ENCODE measurements at places on chromosomes 3 and 15.
A peak's percentile ranks its signal among the peaks of the same experiment; 100 is the strongest.

DNA sequence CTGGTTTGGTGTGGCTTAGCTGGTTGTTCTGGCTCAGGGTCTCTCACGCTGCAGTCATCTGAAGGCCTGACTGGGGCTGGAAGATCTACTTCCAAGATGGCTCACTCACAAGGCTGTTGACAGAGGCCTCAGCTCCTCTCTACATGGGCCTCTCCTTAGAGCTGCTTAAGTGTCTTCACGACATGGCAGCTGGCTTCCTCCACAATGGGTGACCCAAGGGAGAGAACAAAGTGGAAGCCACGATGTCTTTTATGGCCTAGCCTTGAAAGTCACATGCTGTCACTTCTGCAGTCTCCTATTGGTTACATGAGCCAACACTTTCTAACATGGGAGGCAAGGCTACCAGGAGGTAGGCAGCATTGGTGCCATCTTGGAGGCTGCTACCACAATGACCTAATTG is 13.4 kb upstream of the PDE8A start:
- no peak for DNase-seq

DNA sequence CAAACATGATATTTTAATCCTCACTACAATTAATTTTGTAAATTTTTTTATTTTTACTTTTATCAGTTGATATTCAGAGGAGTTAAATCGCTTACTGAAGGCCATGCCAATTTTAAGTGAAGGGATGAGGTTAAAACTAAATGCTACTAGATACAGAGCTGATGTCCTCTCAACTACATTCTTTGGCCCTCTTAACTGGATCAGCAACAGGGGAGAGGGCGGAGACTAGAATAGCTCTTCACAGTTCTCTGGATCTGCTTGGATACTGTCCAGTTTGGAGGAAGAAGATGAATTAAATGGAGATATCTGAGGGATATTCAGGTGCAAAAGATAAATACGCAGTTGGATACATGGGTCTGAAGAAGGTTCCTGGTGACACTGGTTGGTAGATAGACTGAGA is 85.6 kb upstream of the LYSMD4 start:
- no peak for DNase-seq

- no peak for DNase-seq
Measured at GRCh38 chr15:63381301-63382204, at the start of gene CA12. Gene CA12 (minus strand): TSS chr15:63381846. CDS start chr15:63381720, 126 bp downstream.

GRCh38 chr3:64825404-64826120 is 137.8 kb upstream of the ADAMTS9 start:
- no peak for DNase-seq

- no peak for DNase-seq
Measured at GRCh38 chr15:42868683-42869082, 51.9 kb downstream of the TTBK2 start.

- no peak for DNase-seq
Measured at GRCh38 chr3:114428044-114428595, 134.3 kb downstream of the TIGIT start.

- DNase-seq, result no peak
Measured at GRCh38 chr3:119259821-119260220, 19.1 kb upstream of the B4GALT4 start.

DNA sequence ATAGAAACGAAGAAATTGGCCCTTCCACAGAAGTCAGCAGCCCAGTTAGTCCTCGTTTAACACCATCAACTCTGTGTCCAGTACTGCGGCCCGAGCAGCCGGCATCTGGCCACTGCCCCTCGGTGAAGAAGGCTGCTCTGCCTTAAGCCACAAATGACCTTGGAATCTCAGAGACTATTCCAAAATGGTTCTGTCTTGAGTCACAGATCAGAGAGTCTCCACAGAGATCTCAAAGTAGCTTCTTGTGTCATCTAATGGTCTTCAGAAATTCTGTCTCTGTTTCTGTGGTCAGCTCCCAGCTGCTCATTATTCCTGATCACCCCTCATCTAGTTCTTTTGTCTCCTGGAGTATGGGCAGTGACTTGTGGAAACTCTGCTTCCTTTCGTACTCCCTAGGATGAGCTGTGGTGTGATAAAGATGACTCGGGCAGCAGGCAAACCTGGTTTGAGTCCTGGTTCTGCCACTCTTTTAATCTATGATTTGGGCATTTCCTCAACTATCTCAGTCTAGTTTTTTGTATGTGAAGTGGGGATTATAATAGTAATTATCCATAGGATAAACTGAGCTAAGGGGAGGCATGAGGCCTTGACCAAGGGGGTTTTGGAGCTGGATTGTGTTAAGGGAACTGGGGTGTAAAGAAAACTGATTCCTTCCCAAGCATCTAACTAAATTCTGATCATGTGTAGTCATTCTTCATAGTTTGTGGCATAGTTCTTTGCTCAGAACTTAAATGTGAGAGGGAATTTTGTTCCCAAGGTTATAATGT is 22.6 kb downstream of the CRTC3 start:
- no peak for DNase-seq

GRCh38 chr15:67179411-67179995 is 75.0 kb downstream of the AAGAB start:
- no peak for DNase-seq

- no peak for DNase-seq
Measured at GRCh38 chr3:58323529-58324390, 8.9 kb upstream of the PXK start.

DNA sequence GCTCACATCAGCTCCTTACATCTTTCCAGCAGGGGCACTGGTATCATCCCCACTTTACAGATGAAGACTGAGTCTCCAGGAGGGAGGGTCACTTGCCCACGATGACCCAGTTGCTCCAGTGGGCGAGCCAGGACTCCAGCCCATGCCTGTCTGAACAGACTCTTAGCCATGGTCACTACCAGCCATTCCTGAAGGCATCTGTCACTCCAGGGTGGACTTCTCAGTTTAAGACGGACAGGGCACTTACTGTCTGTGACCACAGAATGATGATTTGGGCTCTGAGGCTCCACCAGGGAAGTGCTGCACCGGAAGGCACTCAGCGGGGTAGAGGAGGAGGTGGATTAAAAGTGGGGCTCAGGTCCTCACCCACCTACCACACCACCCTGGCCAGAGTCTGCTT is 104.0 kb upstream of the SLC6A6 start:
- no peak for DNase-seq

DNA sequence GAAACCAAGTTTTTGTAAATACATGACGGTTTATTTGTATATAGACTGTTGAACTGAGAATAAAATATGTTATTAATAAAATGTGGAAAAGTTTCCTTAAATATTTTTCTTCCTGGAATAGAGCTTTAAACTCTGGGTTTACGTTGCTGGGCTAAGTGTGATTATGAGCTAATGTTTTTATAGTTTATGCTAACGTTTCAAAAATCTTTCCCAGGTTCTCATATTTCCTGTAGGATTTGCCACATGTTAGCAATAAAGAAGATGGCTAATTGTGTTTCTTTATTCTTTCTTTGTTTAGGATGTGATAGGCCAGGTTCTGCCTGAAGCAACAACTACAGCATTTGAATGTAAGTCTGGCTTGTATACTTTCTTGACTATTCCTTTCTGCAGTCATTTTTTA is 7.2 kb downstream of the MAP2K5 start:
- DNase-seq, result no peak

- no peak for DNase-seq
Measured at GRCh38 chr3:87317779-87318178, 41.4 kb upstream of the POU1F1 start.

- DNase-seq, result no peak
Measured at GRCh38 chr3:48662753-48663488, at the start of gene CELSR3. Gene CELSR3 (minus strand): TSS chr3:48662886. CDS start chr3:48662634, 252 bp downstream.

DNA sequence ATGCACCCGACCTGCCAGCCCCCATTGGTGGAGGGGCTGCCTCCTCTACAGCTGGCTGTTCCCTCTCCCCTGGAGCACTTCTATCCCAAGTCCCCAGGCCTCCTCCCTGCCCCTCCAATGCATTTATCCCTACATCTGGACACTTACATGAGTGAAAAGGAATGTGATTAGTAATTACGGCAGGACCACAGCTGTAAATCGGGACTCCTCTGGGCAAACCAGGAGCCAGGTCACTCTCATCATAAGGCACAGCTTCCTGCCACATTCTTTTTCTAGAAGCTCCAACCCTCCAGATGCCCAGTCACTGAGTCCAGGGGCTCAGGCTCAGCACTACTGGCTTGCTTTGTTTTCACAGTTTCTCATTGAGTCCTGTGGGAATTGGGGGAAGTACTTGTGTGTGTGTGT is 54.3 kb downstream of the IL20RB start:
- no peak for DNase-seq

DNA sequence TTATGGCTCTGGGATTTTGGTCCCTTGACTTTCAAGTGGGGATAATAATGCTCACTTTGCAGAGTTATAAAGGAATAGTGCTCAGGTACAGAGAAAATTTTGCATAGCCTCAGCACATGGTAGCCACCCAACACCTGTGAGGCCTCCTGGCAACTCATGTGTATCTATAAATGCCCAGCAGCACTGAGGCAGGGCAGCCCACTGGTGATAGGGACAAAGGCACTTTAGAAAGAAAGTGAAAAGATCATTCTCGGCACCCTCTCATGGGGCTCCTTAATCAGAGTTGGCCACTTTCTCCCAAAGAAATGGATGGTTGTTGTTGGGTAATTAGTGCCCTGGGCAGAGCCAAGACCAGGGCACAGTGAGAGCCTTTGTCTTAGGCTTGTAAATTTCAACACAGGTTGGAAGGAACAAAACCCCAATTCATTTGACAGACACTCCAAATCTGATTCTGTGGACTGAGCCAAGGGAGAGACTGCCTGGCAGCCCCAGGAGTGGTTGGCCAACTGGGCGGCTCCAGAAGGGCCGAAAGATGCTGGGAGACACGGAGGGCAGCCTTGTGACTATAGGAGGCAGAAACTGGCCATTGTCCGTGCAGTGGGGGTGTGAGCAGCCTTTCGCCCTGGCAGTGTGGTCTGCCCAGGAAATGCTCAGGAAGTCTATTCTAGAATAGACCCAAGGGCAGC is 213.2 kb upstream of the RGMA start:
- DNase-seq, result no peak

DNA sequence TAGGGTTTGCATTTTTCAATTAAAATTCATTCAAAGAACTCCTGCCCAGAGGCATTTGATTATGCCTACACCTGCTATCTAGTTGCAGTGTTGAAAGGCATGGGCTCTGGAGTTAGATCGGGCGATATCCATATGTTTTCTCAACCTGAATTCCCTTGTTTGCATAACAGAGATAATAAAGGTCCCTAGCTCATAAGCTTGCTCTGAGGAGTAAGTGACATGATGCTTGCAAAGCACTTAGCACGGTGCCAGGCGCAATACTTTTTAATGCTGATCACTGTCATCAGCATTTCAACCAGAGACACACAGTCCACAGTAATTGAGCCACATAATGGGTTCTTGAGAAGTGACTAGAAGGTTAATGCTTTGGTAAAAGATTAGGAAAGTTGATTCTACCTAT is 106.3 kb upstream of the SAMMSON start:
- DNase-seq, result no peak

GRCh38 chr3:11665331-11665730 is 21.6 kb upstream of the VGLL4 start:
- no peak for DNase-seq

DNA sequence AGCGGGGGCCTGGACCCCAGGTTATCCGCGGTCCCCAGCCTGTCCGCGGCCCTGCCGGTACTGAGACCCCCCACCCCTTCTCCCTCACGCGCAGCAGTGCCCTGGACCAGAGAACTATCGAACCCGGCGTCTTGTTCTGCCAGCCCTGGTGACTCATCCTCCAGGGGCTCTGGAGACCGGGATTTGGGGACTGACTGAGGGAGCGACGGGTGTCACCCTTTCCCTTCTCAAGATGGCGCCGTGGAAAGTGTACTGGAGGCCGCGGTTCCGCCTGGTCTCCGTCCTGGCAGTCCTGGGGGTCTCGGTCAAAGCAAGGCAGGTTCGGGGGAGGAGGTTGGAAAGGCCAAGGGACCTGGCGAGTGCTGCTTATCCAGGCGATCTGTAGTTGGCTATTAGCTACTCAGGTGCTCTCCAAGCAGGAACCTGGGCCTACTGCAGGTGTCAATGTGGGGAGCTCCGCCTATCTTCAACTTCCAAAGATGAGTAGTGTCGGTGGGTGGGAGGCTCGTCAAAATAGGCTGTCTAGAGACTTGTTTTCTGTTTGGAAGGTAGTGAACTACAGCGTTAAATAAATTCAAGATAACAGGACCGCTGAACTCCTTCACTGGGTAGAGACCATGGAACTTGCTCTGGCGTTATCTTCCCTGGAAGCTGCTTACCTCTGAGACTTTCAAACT is 790 bp downstream of the RAB5A start:
- DNase-seq, result peak; percentile 14

GRCh38 chr3:30435861-30436331 is 170.5 kb upstream of the TGFBR2 start:
- no peak for DNase-seq

GRCh38 chr3:183161552-183162336 is 790 bp downstream of the LAMP3 start:
- DNase-seq, result no peak

DNA sequence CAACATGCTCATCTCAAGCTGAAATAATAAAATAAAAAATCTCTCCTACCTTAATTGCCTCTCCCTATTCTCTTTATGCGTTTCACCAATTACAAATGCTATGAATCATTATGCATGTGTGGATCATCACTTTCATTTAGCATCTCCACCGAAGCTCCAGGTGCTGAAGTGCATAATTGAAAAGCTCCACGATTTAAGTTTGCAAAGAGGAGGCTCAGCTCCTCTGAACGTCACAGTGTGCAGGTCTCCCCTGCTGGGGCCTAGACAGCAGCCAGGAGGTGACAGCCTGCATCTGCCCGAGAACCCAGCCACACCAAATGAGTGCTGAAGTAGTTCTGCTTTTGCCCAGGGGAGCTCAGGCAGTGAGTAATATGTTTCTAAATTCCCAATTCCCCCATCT is 60.5 kb upstream of the GLCE start:
- DNase-seq, result no peak

- no peak for DNase-seq
Measured at GRCh38 chr3:44511238-44511566, 33.7 kb upstream of the ZNF445 start.

- no peak for DNase-seq
Measured at GRCh38 chr3:58679446-58679845, 12.9 kb upstream of the FAM3D start.

DNA sequence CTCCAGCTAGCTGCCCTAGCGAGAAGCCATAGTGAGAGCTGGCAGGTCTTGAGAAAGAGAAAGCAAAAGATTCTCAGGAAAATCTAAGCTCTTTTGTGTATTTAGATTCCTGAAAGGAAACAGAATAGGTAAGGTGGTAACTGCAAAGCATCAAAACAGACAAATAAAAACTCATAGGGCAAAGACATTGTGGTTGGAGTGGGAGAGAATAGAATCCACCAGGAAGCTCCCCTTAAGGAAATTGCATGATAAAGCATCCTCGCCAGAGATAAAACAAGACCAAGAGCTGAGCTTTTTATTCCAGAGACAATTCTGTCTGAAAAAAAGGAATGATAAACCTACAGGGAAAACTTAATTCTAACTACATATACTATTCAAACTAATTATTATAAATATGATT is 232.6 kb downstream of the SI start:
- no peak for DNase-seq

- DNase-seq, result no peak
Measured at GRCh38 chr3:146814601-146815315, 209.6 kb upstream of the PLSCR5 start.

- DNase-seq, result no peak
Measured at GRCh38 chr3:66639809-66640356, 139.1 kb upstream of the LRIG1 start.

- DNase-seq, result no peak
Measured at GRCh38 chr15:69042531-69042930, 28.0 kb downstream of the NOX5 start.

Data from stimulated activated CD8-positive, alpha-beta memory T cell treated with anti-CD3 and anti-CD28 coated beads, Interleukin-7, amount 100 ng/mL, for 24 hours (primary cell).